Activated naive CD8-positive, alpha-beta T cell treated with anti-CD3 and anti-CD28 coated beads, Interleukin-2, amount 10 ng/mL, durations not matched to agents 7 days and 5 days (primary cell): ENCODE measurements at places on chromosomes 1 and 21. TPM values are rescaled to one million over a fixed set of nuclear protein-coding genes. Genes with fewer than 3 reads are reported as not detected.

CHRM3 gene
- 0.58 TPM for total RNA-seq

FNDC10 gene
- total RNA-seq, result 4.4 TPM

LRRC38 gene
- not detected for total RNA-seq

RAP1GAP gene
- total RNA-seq, result 0.37 TPM

TNFRSF18 gene
- 15.0 TPM for total RNA-seq
